Omental fat pad (tissue), 4 donors: ENCODE measurements at places on chromosomes 2 and 18.

- no peak for DNase-seq
These were observed 234.0 kb downstream of the KLHL29 start for GRCh38 chr2:23618794-23619530.

DNA sequence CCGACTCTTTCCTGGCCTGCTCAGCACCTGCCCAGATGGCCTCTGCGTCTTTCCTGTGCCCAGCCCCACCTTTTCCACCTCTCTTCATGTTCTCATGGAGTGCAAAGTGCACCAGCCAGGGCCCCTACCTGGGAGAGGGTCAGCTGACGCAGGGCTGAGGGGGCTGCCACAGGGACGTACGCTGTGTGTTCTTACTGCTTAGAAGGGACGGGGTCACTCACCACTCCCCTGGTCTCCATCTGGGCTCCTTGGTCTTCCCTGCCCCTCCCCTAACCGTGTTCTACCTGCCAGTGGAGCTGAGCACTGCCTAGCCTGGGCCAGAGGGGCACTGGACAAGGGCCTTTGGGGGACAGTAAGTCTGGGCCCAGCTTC is 8.6 kb downstream of the ERFE start:
- DNase-seq, result no peak

GRCh38 chr2:162063281-162063680 is 10.7 kb downstream of the DPP4 start:
- no peak for DNase-seq

GRCh38 chr2:216114714-216115531 is 5.8 kb downstream of the XRCC5 start:
- DNase-seq, result peak; percentile 99

DNA sequence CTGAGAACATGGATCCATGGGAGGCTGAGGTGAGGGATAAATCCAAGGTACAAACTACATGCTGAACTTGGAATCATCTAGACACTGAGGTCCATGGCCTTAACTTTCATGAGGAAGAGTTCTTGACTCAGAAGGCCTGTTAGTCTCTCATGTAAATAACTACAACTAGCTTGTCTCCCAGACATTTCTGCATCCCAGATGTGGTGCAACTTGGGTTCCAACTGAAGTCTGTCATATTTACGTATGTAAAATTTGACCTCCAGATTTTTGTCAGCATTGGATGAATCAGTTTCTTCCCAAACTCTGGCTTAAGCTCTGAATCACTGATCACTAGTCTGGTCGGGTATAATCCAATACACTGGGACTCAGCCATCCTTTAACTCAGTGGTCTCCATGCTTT is 306.9 kb downstream of the PDE11A start:
- DNase-seq, result no peak

GRCh38 chr2:68969736-68970490 is 4.5 kb upstream of the GKN1 start:
- no peak for DNase-seq

- no peak for DNase-seq
These were observed 327.9 kb downstream of the CLIP4 start for GRCh38 chr2:29443151-29443550.

GRCh38 chr2:237998530-237998929 is 31.7 kb downstream of the UBE2F start:
- DNase-seq, result no peak

GRCh38 chr18:9066358-9066757 is 36.1 kb upstream of the NDUFV2 start:
- DNase-seq, result no peak

GRCh38 chr2:181389524-181389923 is 67.7 kb upstream of the ITGA4 start:
- no peak for DNase-seq

DNA sequence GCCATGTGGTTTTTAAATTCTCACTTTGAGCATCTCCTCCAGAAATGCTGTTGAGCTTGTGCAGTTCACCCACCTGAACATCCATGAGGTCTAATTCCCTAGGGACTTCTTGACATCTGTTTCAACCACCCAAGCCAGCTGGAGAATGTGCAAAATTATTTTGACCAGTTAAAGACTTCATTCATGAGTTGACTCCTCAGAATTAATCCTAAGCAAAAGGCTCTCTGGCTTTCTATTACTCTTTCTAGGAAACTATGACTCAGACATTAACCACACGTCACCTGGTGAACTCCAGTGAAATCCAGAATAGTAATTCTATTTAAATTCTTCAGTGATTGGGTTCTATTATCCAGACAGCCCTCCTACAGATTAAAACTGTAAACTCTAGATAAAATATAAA is 247.5 kb downstream of the NBAS start:
- DNase-seq, result no peak
